ENCODE measurements at places on chromosomes 4 and X.

GRCh38 chr4:77578145-77578544, 27.5 kb upstream of the CXCL13 start:
- no peak for DNase-seq

GRCh38 chr4:48902266-48902665, 4.3 kb downstream of the OCIAD2 start:
- DNase-seq, result no peak

- no peak for DNase-seq
Observed at GRCh38 chrX:78960888-78961287, 15.7 kb downstream of the P2RY10 start.

GRCh38 chr4:70908993-70909556, 6.9 kb downstream of the MOB1B start:
- DNase-seq, result no peak

GRCh38 chr4:156377036-156377710, 423.5 kb upstream of the CTSO start:
- DNase-seq, result no peak

DNA sequence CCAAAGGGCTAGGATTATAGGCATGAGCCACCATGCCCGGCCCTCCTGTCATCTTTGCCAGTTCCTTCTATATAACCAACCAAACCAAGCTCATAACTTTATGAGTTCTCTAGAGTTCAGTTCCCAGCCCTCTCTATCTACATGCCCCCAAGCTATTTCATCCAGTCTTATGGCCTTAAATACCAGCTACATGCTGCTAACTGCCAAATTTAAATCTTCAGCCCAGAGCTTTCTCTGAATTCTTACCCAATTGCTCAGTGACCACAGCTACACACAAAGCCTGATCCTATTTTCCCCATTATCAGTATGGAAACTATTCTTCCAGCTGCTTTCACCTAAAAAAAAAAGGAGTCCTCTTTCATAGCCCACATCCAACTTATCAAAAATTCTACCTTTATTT, 23.1 kb downstream of the TMEM184C start:
- DNase-seq, result no peak

- no peak for DNase-seq
Observed at GRCh38 chrX:41526925-41527324, 79.8 kb downstream of the NYX start.

DNA sequence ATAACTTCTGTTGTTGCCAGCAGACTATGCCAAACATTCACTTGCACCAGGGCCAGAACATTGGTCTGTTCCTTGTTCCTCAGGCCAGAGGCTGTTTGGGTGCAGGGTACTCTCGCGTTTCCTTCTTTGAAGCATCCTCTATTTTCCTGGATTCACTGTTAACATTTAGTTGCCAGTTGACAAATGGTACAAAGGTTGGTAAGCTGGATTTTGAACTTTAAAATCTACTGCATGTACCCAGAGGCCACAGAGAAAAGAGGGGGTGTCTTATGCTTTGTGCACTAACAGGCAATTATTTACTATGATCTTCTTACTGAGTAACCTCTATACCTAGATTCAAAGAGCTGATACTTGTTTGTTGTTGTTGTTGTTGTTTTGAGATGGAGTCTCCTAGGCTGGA, 12.8 kb upstream of the SAT1 start:
- DNase-seq, result no peak

- DNase-seq, result peak; percentile 86
Observed at GRCh38 chr4:84582302-84582987, 482 bp upstream of the CDS1 start.

DNA sequence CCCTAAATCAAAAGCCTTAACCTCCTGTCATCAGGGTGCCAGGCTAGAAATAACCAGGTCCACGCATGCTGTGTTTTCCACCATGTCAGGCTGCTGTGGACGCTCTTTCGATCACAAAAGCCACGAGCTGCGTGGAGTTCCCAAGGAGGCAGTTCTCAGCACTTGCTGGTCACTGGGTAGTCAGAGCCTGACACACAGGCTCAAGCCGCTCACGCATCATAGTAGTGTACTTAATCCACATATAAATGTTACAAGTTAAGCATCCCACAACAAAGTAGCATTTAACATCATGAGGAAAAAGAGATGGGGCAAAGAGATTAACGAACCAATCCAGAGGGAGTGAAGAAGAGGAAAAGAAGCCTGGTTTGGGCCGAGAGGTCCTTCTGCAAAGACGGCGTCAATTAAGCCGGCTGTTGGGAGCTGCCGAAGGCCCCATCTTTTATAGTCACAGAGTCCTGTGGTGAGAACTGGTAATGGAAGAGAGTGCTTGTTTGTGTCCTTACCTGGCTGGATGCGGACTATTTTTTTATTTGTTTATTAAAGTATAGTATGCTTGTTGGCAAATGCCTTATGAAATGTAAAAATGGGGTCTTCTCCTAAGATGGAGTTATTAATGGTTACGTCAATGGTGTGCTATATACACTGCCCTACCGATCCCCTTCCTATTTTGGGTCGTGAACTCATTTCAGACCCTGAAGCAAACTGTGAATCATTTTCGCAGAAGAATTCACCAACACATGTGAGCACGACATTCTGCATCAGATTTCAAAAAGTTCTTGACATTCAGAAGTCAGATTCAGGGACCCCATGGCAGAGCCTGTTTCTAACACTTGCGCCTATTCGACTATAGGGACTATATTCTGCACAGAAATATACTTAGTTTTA, 675 bp downstream of the PRIMPOL start:
- DNase-seq, result peak; percentile 60

DNA sequence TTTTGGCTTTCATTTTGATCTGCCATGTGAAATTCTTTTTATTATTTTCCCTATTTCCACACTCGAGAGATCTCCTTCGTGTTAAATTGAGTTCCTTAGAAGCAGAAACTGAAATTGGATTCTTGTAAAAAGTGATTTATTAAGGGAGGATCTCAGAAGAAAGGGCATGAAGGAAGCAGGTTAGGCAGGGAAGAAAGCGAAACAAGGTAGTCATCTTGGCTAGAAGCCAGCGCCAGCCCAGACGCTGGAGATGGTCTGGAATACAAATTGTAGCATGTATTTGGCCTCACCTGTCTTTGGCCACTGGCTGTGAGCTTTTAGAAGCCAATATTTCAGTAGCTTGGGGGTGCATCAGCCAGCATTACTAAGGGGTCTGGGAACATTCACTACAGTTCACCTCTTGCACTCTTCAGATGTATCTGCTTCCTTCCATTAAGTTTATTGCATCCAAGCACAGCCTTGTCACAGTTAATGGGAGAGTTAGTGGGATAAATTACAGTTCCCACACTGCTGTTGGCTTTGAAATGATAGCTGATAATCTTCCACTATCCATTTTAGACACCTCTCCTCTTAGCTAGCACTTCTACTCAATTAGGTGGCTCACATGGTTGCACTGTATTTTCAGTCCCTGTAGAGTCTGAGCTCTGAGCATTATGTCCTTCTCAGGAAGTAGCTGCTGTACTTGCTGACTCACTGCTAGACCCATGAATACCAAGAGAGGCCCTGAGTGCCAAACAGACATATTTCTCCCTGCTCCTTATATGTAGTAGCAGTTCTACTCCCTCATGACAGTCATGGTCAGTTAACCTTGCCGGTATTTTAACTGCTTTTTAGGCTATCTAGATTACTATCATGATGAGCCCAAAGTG, 14.6 kb downstream of the GRXCR1 start:
- no peak for DNase-seq

GRCh38 chr4:171473155-171473554, 340.0 kb upstream of the GALNTL6 start:
- DNase-seq, result no peak

GRCh38 chrX:75522565-75523431, at the start of gene ZDHHC15:
TSS of gene ZDHHC15 (minus strand) at chrX:75523037. CDS start at chrX:75523024, 13 bp downstream.
- DNase-seq, result no peak

DNA sequence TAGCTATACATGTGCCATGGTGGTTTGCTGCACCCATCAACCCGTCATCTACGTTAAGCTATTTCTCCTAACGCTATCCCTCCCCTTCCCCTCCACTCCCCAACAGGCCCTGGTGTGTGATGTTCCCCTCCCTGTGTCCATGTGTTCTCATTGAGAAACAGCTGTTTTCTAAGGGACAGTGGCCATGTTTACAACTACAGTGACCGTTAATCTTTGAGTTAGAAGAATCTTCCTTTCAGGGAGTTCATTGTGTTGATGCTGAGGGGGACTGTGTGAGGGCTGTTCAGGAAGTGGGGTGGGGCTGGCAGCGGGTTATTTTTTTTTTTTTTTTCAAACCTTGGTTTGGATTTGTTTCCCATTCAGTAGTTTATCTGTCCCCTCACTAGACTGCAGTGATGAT, 179.9 kb downstream of the NHS start:
- no peak for DNase-seq

GRCh38 chr4:36917413-36917812, 327.1 kb upstream of the NWD2 start:
- no peak for DNase-seq

DNA sequence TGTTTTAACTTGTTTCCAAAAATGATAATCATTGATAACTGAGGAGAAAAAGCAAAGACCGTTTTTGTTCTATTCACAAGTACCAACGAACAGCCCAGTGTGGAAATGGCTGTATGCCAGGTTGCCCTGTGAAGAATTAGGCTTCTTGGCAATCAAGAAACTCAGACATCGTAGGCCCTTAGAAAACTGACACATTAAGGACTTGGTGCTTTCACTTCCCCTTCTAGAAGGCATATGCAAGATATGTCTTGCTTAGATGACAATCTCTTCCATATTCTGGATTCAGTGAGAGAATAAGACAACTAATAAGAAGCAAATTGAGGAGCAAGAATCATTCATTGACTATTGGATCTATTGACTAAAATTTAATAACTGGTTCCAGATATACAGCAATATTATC, 56.6 kb downstream of the ANAPC10 start:
- no peak for DNase-seq

- DNase-seq, result no peak
Observed at GRCh38 chr4:187128222-187128621, 404.6 kb upstream of the FAT1 start.

DNA sequence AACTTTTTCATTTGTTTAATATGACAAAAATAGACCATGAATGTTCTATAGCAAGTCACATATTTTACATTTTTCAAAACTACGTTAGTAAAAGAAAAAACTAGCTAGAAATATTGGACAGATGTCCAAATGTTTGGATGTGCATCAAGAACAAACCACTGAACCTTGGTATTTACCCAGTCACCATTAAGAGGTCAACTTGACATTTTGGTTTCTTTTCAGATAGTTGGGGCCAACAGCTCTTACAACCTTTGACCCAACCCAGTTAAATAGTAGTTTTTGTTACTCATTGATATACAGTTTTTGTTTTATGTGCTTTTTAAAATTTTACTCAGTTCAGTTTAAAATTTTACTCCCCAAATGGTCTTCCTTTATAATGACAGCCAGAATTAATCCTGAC, 238.7 kb upstream of the TET2 start:
- no peak for DNase-seq

DNA sequence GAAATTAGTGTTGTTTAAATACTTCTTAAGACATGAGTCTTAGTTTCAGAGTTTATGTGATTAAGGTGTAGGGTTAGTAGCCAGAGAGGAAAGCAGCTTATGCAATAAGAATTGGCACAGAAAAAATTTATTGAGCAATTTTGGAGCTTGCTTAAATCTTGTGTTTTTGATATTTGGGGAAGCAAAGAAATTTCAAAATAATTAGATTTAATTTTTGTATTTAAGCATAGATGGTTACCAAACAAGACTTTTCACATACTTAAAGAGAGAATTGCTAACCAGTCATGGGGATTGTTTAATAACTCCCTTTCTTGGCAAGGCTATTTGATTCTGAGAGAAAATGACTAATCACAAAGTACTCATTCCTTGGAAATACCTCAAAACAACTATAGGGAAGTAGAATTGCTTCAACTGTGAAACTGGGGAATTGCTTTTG, 202.0 kb upstream of the GRID2 start:
- DNase-seq, result no peak

DNA sequence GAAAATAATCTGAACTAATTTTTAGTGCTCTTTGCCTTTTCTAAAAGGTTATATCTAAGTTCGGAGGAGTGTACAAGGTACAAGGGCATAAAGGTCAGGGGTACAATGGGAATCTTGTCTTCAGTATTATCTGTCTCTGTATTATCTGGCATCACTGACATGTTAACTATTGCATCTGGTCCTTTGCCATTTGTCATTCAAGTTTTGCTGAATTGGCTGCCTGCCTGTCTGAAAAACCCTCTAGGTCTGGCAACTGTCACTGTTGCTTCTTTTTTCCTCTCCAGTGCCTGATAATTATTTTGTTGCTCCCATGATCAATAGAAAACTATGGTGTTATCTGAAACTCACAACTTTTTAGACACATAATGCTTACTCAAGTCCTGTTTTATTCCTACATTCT, 112.5 kb upstream of the STK26 start:
- no peak for DNase-seq

- DNase-seq, result no peak
Observed at GRCh38 chr4:64158648-64159326, 250.5 kb downstream of the TECRL start.

DNA sequence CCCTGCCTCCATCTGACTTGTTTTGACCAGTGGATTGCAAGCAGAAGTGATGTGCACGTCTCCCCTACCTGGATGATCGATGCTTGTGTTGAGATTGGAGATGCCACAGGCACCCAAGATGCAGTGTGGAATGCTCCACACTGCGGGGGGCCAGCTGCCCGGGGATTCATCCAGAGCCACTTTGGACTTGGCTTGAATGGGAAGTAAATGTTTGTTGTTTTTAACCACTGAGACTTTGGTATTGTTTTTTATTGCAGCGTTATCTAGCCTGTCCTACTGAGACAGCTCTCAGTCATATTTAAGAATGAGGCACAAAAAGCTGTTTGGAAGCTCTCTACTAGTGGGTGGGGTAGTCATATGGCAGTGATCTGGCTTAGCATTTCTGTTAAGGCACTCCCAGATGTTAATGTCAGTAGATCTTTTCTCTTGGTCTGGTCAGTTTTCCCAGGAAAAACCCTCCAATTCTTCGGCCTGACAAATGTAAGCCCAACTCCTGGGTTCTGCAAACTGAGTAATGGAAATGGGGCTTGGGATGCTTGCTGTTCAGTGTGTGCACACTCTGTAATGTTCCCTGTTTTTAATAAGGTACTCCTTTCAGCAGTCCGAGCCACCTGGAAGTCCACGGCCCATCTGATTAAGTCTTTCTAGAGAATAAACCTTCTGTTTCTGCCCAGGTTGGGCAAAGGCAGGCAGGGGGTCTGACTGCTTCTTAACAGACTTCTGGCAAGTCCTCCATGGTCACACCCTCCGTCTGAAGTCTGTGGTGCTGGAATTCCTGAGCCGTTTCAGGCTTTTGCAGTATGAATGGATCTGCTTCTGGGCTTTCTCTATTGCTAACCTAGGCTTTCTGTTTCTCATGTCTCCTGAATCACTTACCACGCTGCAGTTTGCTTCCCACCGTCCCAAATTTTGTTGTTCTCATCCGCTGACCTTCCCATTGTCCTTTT, 74.8 kb downstream of the WWC2 start:
- DNase-seq, result no peak

GRCh38 chr4:150068300-150068960, 9.8 kb upstream of the DCLK2 start:
- no peak for DNase-seq

- no peak for DNase-seq
Observed at GRCh38 chr4:3768842-3769641, 2.9 kb downstream of the ADRA2C start.

GRCh38 chrX:17039826-17040225, 93.4 kb downstream of the REPS2 start:
- DNase-seq, result no peak

All from CD8-positive, alpha-beta T cell (primary cell).